Kidney glomerular epithelial cell (primary cell): ENCODE measurements at places on chromosomes 6 and 20.

DNA sequence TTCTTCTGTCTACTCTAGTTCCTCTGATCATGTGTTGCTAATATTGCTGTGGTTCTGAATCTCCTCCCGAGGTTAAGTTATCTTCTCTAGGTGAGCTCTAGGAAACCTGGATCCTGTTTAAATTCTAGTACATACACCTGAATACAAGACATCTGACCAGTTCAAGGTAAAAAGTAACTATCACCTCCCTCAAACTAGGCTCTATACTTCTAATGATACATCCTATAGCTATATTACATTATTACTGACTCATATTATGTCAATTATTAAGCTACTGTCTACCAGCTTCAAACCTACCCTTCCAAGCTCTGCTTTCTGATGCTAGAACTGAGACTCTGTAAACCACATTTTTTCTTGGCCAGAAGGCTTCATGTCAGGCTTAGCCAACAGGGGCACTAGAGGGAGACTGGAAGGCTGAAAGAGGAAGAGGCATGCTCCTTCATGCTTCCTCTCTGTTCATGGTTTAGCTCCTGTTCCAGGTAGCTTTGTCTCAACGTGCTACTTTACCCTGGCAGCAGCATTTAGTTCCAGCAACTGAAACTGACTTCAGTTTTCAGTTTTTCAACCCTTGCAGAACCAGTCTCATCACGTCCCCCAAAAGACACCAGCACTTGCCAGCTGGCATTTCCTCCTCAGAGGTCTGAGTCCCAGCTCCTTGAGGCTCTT, 148.4 kb upstream of the TOP1 start:
- DNase-seq, result no peak

GRCh38 chr20:62805155-62805710, 598 bp downstream of the OGFR start:
- DNase-seq, result no peak

DNA sequence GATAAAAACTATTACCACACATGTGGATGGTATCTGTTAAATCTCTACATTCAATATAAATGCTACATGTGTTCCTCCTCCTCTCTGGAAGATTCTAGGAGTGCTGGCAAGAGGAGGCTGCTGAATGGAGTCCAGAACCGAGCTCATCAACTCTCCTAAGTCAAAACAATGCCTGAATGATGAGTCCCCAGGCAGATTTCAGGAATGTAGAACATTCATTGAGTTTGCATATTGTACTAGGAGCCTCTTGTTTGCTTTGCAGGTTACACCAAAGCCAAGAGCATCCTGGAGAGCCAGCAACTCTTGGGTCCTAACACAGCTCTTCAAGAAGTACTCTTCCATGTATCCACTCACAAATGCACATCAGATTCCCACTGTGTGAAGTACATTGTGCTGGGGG, 117.6 kb upstream of the UST start:
- no peak for DNase-seq

DNA sequence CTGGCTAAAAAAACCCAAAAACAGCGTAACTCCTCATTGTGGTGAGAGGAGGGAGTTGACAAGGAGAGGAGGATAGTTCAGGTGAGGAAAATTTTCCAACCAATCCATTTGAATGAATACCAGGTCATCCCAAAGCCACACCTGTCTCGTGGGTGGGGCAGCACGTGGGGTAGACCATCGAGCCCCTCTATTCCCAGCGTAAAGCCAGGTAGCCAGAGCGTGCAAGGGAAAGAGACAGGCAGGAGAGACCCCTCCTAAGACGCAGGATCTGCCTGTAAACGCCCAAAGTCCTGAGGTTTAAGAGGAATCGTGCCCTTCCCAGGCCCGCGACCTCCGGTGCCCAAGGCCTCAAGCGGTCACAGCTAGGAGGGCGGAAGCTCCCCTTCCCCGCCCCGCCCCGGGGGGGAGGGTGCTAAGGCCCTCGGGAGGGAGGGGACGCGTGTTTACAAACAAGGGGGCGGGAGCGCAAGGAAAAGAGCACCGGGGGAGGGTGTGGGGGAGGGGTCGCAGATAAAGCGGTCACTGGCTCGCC, 712 bp downstream of the RXRB start:
- DNase-seq, result no peak

GRCh38 chr20:48823476-48823875, 4.3 kb downstream of the PREX1 start:
- no peak for DNase-seq
